Heart right ventricle (tissue), 16 donors: ENCODE measurements at places on chromosomes 2 and 18. TPM values are rescaled to one million over a fixed set of nuclear protein-coding genes. Genes with fewer than 3 reads are reported as not detected.

The PDCD1 gene
- total RNA-seq: 1.3 TPM

GRCh38 chr18:77112747-77113092 lies 19.9 kb downstream of the MBP start:
- H3K4me3 ChIP-seq: no peak overlapping the region
- DNase-seq: no peak
- H3K36me3 ChIP-seq: no peaks in the 10 kb centered on the region
- H3K27me3 ChIP-seq: no peaks in the 10 kb centered on the region
- peak overlapping the region; percentile 91 for H3K27ac ChIP-seq

- no peaks in the 10 kb centered on the region for H3K27me3 ChIP-seq
- H3K4me1 ChIP-seq: no peaks in the 10 kb centered on the region
- no peak overlapping the region for H3K27ac ChIP-seq
- no peak for DNase-seq
Measured at GRCh38 chr2:114011713-114012112, 121.8 kb downstream of the ACTR3 start.

DNA sequence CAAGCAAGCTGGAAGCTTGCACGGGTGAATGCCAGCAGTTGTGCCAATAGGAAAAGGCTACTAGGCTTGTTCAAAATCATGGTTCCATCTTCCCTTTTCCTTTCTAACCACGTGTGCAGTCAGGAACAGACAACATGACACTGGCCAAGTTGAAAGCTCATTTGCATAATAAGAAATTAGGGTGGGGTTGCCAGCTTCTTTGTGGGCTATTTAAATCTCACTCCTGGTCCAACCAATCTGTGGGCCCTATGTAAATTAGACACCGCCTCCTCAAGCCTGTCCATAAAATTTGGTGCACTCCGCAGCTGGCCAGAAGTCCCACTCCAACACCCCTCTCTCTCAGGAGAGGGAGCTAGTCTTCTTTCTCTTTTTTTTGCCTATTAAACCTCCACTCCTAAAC lies 1948.4 kb upstream of the PIK3C3 start:
- no peak for DNase-seq
- no peaks in the 10 kb centered on the region for H3K36me3 ChIP-seq
- H3K4me1 ChIP-seq: no peaks in the 10 kb centered on the region

- no peak overlapping the region for H3K27ac ChIP-seq
- no peak overlapping the region for H3K4me3 ChIP-seq
- no peaks in the 10 kb centered on the region for H3K4me1 ChIP-seq
Measured at GRCh38 chr2:222738809-222739208, 67.4 kb downstream of the MOGAT1 start.
